ENCODE measurements at places on chromosomes 16 and 17.
A peak's percentile ranks its signal among the peaks of the same experiment; 100 is the strongest.

DNA sequence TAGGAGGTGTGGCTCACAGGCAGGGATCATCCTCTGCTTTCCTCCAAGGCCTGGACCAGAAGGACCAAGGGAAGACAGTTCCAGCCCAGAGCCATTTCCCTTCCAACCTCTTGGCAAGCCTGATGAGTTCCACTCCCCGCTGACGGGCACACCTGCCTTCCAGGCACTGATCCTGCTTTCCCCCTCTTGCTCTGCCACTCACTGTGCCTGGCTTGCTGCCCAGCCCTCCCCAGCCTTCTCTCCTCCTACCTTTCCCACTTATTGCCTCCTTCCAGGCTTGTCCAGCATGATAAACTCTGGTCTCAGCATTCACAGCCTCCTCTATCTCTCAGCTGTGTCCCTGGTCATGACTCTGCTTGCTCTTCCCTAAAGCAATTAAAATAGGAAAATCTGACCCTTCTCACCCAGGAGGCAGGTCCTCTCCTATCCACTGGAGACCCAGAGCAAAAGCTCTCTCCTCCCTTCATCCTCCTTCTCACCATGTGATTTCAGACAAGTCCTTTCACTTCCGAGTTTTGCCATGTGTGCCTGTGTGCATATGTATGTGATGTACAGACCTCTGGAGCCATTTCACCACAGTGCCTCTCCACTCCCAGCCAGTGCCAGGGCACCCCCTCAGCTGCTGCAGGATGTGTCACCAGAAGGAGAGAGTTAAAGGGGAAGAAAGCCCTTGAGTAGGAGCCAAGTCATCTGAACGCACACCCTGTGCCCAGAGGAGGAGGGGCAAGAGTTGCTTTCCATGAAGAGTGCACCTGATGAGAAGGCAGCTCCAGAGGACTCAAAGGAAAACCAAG lies 13.4 kb upstream of the TMEM170A start:
- no peak for DNase-seq

DNA sequence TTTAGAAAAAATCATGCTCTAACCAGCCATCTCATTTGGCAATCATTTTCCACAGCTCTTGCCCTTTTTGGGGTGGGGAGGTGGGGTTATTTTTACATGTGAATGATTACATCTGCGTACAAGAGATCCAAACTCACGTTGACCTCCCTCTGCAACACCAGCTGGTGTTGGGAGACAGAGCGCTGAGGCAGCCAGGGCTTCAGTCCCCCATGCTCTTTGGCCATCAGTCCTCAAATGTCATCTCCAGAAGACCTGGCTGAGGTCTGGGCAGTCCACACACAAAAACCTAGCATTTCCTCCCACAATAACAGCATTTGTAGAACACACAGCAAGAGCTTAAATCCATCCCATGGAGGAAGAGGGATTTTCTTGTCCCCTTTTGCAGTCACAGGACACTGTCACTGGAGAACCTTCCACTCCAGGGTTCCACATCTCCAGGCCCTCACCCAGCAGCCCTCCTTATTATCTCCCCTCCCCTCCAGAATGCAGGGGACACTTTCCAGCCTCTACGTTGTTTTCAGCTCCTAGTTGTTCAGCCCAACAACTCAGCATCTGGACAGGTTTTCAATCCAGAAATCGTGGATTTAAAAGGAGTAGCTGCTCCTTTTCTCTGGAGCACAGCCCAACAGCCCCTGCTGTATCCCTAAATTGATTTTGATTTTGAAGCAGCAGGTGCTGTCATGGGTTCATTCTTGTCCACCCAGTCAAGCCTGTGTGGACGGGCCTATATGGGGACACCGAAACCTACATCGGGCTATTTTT lies 21.1 kb downstream of the MEOX1 start:
- no peak for DNase-seq

GRCh38 chr17:2975469-2975958 lies 87.9 kb downstream of the OR1D5 start:
- peak; percentile 34 for DNase-seq

DNA sequence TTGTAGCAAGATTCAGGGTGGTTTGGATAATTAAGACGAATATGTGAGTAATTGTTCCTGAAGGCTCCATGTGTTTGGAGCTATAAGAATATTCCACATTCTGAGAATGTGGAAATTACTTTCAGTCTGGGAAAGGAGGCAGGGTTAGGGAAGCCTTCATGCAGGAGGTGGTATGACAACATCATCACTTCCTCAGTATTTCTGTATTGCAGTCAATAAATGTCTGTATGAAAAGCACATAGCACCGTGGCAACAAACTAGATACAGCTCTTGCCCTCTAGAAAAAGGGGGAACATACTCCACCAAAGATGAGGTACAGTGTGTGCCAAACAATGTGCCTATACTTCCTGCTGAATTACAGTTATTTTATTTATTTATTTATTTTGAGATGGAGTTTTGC lies 26.1 kb upstream of the DHRS7B start:
- DNase-seq, result no peak

DNA sequence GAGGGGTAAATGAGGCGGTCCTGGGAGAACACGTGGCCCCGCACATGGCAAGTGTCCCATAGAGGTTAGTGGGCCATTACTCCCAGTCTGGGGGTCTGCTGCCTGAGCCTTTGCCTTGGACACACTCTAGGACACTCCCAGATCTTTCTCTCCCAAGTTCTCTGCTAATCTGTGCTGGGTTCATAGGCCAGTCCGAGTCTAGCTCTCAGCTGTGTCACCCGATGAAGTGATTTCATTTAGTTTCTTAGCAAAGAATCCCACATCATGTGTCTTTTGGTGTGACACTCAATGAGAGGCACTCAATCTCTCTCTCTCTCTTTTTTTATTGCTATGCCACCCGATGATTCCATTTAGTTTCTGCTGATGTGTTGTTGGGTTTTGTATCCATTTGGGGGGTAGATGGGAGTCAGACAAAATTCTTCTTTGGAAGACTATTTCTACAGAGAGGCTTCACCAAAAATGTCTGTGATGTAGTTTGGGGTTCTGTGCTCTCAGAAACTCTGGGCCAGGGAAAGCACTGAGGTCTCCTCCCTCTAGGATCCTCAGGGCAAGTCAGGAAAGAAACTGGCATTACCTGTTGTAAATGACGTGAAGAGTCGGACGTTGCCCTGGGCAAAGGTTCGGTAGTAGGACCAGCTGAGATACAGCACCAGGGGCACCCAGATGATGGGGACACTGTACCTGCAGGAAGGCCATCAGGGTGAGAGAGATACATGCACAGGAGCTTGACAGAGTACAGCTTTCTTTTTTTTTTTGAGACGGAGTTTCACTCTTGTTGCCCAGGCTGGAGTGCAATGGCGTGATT lies 25.2 kb upstream of the MLKL start:
- DNase-seq, result no peak

GRCh38 chr16:48963901-48964615 lies 317.6 kb downstream of the CBLN1 start:
- peak; percentile 45 for DNase-seq
